ENCODE measurements at places on chromosomes 6 and 20.

DNA sequence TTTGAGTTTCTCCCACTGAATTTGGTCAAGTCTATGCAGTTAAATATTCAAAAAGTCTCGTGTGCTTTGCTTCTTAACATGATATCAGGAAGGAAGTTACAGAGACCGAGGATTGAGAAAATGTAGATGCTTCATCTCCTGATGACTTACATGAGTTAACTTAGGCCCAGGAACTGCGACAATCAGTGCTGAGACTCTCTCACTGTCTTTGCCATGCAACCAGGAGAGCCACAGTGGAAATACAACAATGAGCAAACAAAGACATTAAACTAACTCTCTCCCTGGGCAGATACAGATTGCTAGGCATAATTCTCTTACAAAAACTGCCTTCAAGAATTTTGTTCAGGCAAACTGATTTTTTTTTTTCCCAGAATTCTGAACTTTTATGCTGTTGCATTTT, 440.6 kb upstream of the EPHA7 start:
- DNase-seq: no peak

DNA sequence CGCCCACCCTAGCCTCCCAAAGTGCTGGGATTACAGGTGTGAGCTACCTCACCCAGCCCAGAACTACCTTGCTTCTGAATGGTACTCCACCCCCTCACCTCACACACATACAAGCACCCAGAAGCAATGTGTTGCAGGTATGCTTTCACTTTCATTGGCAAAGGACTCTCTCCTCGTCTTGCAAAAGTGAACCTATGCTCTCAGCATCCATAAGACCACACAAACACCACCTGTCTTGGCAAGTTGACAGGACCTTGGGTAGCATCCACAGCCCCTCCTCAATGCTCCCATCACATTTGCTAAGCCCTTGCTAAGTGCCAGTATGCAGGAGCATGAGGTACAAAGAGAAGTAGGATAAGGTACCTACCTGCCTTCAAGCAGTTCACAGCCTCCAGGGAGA, 3.7 kb downstream of the KIF13A start:
- no peak for DNase-seq

- DNase-seq: no peak
These were observed 89.0 kb downstream of the EDN1 start for GRCh38 chr6:12379181-12379580.

GRCh38 chr6:133707456-133707855, 181.5 kb upstream of the TCF21 start:
- DNase-seq: no peak

GRCh38 chr6:160424256-160424655, 76.1 kb downstream of the SLC22A3 start:
- DNase-seq: no peak

DNA sequence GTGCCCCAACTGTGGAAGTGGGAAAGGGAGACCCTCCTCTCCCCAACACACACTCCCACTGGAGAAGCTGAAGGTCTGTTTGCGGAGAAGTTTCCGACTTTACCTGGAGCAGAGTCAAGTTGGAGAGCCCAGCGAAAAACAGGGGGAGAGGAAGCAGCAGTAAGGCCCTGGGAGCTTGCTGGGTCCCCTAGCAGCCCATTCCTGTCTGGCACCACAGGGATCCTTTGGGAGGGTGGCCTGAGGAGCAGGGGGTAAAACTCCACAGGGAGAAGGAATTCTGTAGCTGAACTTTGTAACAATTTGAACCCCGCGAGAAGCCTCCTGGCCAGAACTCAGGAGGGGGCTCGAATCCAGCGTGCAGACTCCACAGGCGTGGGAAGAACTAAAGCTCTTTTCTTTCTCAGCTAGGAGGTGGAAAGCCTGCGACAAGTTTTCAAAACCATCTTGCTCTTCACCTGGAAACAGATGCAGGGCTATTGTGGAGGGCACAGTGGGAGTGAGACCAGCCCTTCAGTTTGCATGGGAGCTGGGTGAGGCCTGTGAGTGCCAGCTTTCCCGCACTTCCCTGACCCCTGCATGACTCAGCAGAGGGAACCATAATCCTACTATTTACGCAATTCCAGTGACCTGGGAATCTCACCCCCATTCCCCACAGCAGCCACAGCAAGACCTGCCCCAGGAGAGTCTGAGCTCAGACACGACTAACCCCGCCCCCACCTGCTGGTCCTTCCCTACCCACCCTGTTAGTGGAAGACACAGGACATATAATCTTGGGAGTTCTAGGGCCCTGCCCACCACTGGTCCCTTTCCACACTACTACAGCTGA, 25.8 kb downstream of the SERPINB9 start:
- DNase-seq: no peak

GRCh38 chr6:29597184-29597583, 12.3 kb downstream of the OR2H2 start:
- no peak for DNase-seq

DNA sequence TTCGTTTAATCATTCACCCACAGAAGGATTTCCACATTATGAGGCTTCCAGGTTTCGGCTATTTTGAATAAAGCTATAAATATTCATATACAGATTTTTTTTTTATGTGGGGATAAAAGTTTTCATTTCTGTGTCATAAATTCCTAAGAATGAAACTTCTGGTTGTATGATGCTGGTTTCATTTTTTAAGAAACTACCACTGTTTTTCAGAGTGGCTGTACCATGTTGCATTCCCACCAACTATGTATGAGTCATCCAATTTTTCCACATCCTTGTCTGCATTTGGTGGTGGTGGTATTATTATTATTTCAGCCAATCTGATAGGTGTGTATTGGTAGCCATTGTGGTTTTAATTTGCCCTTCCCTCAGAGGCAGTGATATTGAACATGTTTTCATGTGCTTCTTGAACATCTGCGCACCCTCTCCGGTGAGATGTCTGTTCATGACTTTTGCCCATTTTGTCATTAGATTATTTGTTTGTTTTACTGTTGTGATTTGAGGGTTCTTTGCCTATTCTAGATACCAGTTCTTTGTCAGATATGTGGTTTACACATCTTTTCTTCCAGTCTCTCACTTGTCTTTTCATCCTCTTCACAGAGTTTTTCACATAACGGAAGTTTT, 75.5 kb downstream of the DOK5 start:
- no peak for DNase-seq

DNA sequence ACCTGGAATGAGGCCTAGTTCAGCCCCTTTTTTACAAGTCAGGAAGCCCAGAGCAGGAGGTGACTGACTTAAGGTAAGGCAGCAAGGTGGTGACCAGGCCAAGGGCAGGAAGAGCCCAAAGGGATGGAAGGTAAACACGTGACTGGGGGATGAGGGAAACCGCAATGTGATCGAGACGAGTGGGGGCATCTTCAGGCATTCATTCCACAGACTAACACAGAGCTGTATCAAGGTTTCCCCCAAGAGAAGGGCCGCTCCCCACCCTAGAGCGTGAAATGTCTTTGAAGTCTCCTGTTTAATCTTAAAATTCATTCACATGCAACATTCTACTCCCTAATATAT, 76.3 kb upstream of the PIM1 start:
- no peak for DNase-seq

DNA sequence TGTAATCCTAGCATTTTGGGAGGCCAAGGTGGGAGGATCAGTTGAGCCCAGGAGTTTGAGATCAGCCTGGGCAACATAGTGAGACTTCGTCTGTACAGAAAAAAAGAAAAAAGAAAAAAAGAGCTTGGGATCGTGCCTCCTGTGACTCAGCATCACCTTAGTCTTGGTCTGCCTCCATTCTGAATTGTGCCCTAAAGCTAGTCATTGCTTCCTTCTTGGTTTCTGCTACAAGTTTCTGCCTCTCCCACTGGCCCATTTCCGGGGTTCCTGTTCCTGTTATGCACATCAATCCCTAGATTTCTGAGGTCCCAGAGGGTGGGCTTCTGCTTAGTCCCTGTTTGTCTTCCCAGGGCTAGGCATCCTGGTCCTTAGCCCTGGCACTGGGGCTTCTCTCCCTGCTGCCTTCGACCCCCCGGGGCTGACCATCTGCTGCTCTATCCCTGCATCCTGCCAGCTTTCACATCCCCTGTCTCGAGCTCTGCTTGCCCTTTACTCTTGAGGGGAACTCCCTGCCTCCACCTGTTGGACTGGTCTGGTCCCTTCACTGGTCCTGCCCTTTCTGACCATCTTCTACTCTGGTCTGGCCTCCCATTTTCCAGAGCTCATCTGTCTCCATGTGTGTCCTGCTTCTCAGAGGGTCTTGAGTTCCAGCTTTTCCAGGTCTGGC, 77.5 kb upstream of the ESR1 start:
- DNase-seq: no peak

DNA sequence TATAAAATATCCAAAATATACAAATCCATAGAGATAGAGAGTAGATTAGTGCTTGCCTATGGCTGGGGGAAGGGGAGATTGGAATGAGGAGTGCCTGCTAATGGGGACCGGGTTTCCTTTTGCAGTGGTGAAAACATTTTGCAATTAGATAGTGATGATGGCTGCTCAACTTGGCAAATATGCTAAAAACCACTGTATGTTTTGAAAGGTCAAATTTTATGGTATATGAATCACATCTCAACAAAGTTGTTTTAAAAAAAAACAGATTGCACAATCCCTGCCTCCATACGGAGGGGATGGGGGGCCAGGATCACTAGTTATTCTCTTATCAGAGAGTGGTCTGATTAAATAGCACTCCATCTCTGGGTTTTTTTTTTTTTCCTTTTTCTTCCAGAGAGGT, 76.9 kb upstream of the RIPOR2 start:
- DNase-seq: no peak

DNA sequence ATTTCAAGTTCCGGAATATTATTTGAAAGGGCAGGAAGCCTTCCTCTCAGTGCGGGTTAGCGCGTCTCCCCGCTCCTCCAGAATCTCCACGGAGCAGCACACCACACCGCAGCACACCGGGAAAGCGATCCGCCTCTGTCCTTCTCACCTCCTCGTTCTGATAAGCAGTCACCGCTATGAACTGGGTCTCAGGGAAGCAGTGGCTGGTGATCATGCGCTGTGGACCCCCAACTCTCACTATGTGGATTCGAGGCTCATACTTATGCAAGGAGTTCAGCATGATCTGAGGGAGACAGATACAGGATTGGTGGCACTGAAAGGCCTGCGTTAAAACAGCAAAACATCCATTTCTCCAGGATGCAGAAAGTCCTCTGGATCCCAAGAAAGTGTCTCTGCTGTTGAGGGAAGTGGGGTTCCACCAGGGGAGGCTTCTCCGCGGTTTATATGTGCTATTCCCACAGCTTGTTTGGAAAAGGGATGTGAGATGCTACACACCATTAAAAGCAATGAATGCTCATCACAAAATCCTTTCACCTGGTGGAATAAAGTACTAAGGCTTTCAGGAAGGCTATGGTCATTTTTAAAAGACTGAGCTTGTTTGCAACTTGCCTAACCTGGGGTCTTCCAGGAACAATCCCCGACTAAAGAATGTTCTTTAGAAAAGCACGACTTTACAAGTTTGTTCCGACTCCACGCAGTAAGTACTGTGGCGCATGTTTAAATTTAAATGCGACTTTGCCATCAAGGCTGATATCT, 1.9 kb downstream of the TBXT start:
- DNase-seq: no peak

DNA sequence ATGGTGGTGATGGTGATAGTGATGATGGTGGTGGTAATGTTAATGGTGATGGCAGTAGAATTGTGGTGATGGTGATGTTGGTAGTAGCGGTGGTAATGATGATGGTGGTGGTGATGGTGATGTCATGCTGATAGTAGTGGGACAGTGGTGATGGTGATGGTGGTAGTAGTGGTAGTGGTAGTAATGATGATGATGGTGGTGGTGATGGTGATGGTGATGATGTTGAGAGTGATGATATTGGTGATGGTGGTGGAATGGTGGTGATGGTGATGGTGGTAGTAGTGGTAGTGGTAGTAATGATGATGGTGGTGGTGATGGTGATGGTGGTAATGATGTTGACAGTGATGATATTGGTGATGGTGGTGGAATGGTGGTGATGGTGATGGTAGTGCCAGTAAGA, 128.8 kb downstream of the LPA start:
- DNase-seq: no peak

- DNase-seq: no peak
These were observed 3.2 kb downstream of the FOXC1 start for GRCh38 chr6:1612974-1613306.

DNA sequence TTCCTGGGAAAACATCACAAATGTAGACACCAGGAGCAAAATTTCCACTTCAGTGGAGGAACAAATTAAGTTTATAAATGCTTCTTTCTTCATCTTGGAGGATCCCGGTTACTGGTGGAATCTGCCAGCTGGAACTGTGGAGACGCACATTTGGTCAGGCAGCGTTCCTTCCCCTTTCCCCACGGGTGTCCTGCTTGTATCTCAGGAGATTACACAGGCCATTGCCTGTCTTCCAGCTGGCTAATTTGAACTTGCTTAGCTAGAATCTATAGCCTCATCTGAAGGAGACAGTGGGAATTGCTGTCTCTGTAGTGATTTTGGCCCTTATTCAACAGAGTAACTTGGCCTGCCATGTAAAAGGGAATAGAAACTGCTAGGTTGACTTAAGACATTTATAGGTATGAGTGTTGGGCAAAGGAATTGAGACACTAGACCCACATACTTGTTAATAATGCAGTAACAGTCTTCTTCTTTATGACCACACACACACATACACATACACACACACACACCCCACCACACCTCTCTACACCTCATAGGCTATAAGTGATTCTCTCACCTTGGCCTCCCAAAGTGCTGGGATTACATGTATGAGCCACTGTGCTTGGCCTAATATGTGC, 34.4 kb downstream of the TSBP1 start:
- no peak for DNase-seq

GRCh38 chr20:44762466-44763140, 16.9 kb downstream of the KCNK15 start:
- no peak for DNase-seq

DNA sequence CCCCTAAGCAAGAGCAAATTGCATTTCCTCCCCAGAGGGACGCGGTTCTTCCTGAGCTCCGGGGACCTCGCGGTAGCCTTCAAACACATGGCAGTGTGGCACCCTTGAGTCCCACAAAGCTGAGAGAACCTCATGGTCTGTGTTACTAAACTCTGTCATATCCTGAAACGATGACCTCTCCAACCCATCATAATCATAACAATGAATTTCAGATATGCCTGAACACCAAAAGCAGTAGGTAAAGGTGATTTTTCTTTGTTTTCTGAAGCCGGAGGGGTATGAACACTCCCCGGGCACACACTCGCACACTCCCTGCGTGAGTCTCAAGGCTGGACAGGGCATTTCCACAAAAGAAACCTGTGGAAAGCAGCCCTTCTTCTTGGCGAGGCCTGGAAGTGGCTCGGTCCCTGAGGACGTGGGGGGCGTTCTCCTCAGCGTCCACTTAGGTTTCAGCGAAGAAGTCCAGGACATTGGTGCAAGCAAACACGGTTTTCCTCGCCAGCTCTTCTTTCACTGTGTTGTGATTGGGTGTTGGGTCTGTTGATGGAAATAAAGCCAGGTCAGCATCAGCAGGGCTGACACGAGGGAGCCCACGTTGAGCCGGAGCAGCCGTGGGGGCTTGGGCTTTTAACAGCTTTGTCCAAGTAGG, 183.4 kb downstream of the ERMARD start:
- no peak for DNase-seq
